Smooth muscle cell of the pulmonary artery (primary cell): ENCODE measurements at places on chromosomes 5 and 9. TPM values are rescaled to one million over a fixed set of nuclear protein-coding genes. Genes with fewer than 3 reads are reported as not detected.

Gene PRUNE2
- 27.0 and 135 TPM in 2 replicates for total RNA-seq

Gene ARHGAP26
- total RNA-seq = 7.4 and 8.2 TPM in 2 replicates

Gene IFNA21
- total RNA-seq = not detected in 2 replicates

Gene SLC6A19
- total RNA-seq = not detected in 2 replicates

Gene ADAMTSL1
- total RNA-seq = 111 and 128 TPM in 2 replicates

Gene GMCL2
- not detected in 2 replicates for total RNA-seq

Gene EMB
- total RNA-seq = 2.4 and 5.5 TPM in 2 replicates

Gene MYOZ3
- total RNA-seq = 2.3 and 3.3 TPM in 2 replicates

Gene CDX1
- 0.17 and 0.91 TPM in 2 replicates for total RNA-seq

Gene ACOT12
- total RNA-seq = 0.07 and 1.1 TPM in 2 replicates

Gene PCDHB9
- total RNA-seq = 0.40 and 0.59 TPM in 2 replicates

Gene GRIA1
- total RNA-seq = 0.23 and 2.4 TPM in 2 replicates

Gene EIF4EBP3
- 1.4 and 2.6 TPM in 2 replicates for total RNA-seq

Gene RELL2
- total RNA-seq = 2.3 and 3.5 TPM in 2 replicates

Gene RLN1
- total RNA-seq = 0.07 TPM in 1 of 2 replicates, not detected in the other

Gene SMIM3
- 105 and 131 TPM in 2 replicates for total RNA-seq

Gene CCL27
- total RNA-seq = 0.17 TPM in 1 of 2 replicates, not detected in the other

Gene OBP2B
- not detected in 2 replicates for total RNA-seq

Gene CRHBP
- total RNA-seq = 0.33 and 3.7 TPM in 2 replicates

Gene SLC36A1
- total RNA-seq = 8.1 and 9.7 TPM in 2 replicates

Gene SIL1
- total RNA-seq = 104 and 120 TPM in 2 replicates

Gene SLF1
- 4.0 and 7.9 TPM in 2 replicates for total RNA-seq

Gene SPINK7
- not detected in 2 replicates for total RNA-seq

Gene SCGB3A2
- not detected in 2 replicates for total RNA-seq

Gene ZNF474
- 0.26 and 0.66 TPM in 2 replicates for total RNA-seq

Gene BRINP1
- 0.26 and 8.9 TPM in 2 replicates for total RNA-seq

Gene PGM5
- total RNA-seq = 16.3 and 33.3 TPM in 2 replicates

Gene CHD1
- 36.7 and 46.7 TPM in 2 replicates for total RNA-seq

Gene FREM1
- 0.39 TPM in 1 of 2 replicates, not detected in the other for total RNA-seq

Gene MAP3K1
- total RNA-seq = 4.6 and 9.4 TPM in 2 replicates

Gene HMMR
- 3.6 and 12.8 TPM in 2 replicates for total RNA-seq

Gene SLC6A18
- not detected in 2 replicates for total RNA-seq

Gene CNTNAP3
- 6.4 and 17.7 TPM in 2 replicates for total RNA-seq

Gene SNX2
- total RNA-seq = 67.8 and 73.0 TPM in 2 replicates

Gene FAM53C
- 26.6 and 28.0 TPM in 2 replicates for total RNA-seq
